ENCODE measurements at places on chromosomes 6 and 20.

DNA sequence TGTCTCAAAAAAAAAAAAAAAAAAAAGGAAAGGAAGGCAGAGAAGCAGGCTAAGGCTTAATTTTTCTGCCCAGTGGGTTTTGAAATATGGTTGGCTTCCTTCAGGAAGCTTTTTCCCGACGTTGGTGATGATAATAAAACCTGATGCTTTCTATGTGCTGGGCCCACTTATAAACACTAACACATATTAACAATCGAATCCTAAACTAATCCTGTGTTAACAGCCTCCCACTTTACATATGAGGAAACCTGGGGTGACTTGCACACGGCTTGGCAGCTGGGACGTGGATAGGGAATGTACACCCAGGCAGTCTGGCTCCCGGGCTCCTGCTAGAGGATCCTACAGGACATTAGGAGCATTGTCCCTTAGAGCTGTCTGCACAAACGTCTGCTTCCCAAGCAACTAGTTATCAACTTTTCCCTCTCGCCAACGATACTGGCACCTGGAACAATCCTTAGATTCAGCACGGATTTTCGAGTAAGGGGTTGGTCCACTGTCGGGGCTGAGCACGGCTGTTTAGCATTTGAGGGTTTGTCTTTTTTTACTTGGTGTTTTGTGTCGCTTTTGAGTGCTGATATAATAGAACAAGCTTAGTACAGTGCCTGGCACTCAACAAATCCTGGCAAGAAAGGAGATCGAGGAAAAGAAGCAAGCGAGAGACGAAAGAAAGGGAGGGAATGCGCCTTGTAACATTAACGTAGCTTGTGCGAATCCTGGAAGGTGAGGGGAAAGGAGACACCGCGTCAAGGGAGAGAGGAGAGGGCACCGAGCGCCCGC lies 622 bp upstream of the KIZ start:
- DNase-seq, result no peak

DNA sequence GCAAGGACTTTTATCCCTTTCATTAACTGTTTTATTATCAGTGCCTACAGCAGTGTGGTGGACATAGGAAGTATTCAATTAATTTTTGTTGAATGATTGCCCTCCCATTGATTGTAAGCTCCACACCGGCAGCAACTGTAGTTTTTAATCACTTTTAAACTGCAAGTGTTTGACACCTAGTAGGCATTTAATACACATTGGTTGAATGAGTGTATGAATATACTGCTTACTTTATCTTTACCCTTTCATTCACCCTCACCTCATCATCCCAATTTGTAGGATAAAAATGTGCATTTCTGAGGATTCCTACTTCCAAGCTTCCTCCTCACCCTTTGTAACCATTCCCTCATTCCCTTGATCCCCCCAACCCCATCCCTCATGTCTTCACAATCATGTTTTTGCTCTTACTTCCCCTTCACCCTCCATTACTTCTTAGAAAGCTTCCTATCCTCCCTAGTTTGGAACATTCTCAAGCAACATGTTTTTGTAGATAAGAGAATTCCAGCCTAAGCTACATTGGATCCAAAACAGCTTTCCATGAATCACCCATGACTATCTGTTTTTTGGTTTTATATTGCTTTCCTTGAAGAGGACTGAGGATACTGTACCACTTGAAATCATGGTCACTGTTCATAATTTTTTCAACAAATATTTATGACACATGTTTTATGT lies 955 bp upstream of the SLC26A8 start:
- DNase-seq, result no peak

- DNase-seq, result no peak
Measured at GRCh38 chr6:113184736-113185135, 672.4 kb upstream of the MARCKS start.

- no peak for DNase-seq
Measured at GRCh38 chr6:20169119-20169557, 43.1 kb downstream of the MBOAT1 start.

DNA sequence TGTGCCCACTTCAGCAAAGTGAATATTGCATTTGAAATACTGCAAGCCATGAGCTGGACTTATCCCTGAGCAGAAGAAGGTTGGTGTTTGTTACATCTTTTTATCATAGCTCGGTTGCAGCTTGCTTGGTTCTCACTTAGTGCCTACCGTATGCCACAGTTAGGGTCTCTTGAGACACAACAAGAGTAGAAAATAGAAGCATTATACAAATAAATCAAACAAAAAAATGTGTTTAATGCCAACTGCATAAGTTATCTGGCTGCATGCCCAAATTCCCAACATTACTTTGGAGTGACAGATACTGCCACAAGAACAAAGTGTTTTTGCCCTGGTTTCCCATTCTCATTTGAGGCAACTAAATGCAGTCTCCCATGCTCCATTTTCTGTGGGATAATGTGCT lies 53.9 kb upstream of the LAMP5 start:
- no peak for DNase-seq

- DNase-seq, result no peak
Measured at GRCh38 chr6:128641703-128642102, 121.3 kb upstream of the PTPRK start.

GRCh38 chr6:42729731-42730130 lies 7.3 kb upstream of the PRPH2 start:
- no peak for DNase-seq

- no peak for DNase-seq
Measured at GRCh38 chr20:10857352-10858070, 183.7 kb upstream of the JAG1 start.

Measured in stimulated activated CD8-positive, alpha-beta memory T cell treated with anti-CD3 and anti-CD28 coated beads, Interleukin-2, amount 100 ng/mL, for 48 hours (primary cell).